Activated CD4-positive, alpha-beta T cell treated with anti-CD3 and anti-CD28 coated beads for 36 hours (primary cell): ENCODE measurements at places on chromosomes 11 and 22. TPM values are rescaled to one million over a fixed set of nuclear protein-coding genes. Genes with fewer than 3 reads are reported as not detected.

- DNase-seq = no peak
Observed at GRCh38 chr22:48197189-48197690, 1434.8 kb downstream of the TBC1D22A start.

GRCh38 chr22:17817079-17817478 lies 42.8 kb upstream of the BID start:
- DNase-seq = no peak

- DNase-seq = no peak
Observed at GRCh38 chr11:130190371-130190881, 30.8 kb downstream of the ST14 start.

GRCh38 chr11:15222777-15223176 lies 108.1 kb downstream of the INSC start:
- no peak for DNase-seq

DNA sequence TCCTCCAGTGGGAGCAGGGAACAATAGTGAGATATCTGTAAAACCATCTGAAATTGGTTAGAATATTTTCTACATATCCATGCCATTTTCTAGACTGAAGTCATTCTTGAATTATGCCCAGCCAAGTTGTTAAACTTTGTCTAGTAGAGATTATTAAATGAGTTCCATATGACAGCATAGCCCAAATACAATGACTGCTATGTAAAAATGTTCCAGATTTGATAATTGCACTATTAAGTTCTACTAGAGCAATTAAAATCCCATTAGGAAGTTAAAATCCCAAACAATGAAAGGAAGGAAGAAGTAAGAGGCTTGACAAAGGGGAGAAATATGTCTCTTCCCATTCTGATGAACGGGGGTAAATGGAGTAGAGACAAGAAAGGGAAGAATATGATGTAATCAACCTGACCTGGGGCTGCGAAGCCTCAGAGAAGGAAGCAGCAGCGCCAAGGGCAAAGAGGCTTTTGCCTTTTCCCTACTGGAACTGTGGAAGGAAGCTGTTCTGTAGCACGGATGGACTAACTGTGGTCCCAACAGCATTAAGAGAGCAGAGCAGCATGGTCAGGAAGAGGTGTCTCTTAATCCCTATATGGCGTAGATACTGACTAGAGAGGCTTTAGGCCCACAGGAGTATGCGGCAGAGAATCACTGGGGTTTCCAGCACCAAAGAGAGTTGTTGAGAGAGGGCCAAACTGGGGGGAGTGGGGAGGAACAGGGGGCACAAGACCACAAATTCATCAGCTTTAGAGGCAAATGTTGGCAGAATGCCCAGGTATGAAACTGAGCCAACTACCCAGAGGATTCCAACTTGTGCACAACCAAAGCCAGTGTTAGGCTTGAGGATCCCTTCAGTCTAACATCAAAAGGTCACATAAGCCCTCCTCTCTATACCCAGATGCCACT lies 26.7 kb downstream of the RRP8 start:
- DNase-seq = no peak

DNA sequence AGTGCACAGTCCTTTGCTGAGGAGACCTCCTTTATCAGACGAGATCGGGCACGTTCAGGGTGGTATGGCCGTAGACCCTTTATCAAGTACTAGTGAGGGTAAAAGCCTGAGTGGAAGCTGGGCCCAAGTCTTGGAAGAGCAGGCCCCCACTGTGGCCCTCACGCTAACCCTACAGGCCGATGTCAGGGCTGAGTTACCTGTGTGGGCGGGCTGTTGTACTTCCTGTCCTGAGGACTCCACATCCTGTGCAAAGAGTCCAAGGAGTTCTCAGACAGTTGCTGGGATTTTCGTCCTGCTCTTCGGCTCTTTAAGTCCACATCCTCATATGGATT lies 34.9 kb downstream of the RPL27A start:
- DNase-seq = no peak

IL17REL gene
- 0.16 TPM for total RNA-seq

- no peak for DNase-seq
Observed at GRCh38 chr11:44258839-44259420, 51.0 kb downstream of the ALX4 start.

DNA sequence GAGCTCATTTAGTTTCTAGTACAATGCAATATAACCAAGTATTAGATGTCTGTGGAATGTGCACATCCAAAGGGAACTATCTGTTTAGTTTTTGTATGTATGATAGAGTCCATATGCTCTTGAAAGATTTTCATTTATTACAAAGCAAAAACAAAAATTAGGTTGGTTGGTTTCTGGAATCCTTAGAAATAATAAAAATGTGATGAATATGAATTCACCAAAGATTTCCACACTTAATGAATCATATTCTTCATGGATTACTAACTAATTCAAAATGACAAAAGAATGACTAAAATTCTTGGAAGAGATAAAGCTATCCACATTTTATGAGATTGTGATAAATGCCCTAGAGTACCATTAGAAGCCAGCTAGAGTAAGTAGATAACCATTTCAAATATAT lies 261.1 kb downstream of the SBF2 start:
- DNase-seq = no peak

DNA sequence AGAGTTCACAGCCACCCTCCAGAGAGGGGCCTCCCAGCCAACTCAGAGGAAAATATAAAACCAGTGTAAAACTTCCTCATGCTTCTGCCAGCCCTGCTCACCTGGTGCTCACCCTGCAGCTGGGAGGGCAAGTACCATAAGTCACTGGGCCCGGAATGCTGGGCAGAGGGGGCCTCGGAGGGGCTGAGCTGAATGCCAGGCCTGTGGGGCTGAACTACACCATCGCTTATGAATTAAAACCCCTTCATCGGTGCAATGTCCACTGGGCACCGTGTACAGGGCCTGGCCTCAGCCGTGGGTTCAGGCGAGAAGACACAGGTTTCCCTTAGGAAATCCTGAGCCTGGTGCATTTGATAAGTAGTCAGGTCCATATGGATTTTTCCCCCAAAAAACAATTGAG lies 828.6 kb downstream of the TBC1D22A start:
- no peak for DNase-seq

RBMXL2 gene
- total RNA-seq = not detected

DNA sequence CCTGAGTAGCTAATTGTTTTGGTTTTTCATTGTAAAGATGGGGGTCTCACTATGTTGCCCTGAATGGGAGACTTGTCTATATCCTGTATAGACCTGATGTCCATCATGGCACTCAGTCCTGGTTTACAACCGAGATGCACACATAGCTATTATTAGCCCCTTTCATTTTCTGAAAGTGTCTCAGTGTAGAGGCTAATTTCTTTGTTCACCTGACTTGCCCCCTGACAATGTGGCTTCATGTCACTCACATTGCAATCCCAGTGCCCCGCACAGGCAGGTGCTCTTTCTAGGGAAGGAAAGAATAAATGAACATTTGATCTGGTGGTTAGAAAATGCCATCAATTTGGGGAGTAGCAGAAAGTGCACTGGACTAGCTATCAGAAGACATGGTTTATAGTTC lies 13.1 kb upstream of the KDM2A start:
- DNase-seq = no peak

HOATZ gene
- not detected for total RNA-seq

GRCh38 chr11:119791047-119791446 lies 62.0 kb upstream of the NECTIN1 start:
- no peak for DNase-seq

GRCh38 chr22:25351631-25352293 lies 132.3 kb downstream of the CRYBB2 start:
- DNase-seq = no peak

DNA sequence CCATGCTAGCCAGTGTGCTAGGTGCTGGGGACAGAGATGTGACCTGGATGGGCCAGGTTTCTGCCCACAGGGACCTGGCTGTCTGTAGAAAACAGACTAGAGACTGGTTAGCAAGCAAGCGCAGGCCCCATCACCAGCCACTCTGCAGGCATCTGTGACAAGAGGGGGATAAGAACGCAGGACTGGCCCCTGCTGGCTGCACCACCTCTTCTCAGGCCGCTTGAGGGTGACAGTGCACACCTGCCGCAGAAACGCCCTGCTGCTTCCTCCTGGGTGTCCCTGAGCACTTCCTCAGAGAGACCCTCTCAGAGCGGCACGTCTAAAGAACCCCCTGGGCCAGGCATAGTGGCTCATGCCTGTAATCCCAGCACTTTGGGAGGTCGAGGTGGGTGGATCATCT lies 5.9 kb upstream of the PICK1 start:
- no peak for DNase-seq

CYB5R2 gene
- total RNA-seq = 6.6 TPM

GAS2L1 gene
- 0.98 TPM for total RNA-seq

DNA sequence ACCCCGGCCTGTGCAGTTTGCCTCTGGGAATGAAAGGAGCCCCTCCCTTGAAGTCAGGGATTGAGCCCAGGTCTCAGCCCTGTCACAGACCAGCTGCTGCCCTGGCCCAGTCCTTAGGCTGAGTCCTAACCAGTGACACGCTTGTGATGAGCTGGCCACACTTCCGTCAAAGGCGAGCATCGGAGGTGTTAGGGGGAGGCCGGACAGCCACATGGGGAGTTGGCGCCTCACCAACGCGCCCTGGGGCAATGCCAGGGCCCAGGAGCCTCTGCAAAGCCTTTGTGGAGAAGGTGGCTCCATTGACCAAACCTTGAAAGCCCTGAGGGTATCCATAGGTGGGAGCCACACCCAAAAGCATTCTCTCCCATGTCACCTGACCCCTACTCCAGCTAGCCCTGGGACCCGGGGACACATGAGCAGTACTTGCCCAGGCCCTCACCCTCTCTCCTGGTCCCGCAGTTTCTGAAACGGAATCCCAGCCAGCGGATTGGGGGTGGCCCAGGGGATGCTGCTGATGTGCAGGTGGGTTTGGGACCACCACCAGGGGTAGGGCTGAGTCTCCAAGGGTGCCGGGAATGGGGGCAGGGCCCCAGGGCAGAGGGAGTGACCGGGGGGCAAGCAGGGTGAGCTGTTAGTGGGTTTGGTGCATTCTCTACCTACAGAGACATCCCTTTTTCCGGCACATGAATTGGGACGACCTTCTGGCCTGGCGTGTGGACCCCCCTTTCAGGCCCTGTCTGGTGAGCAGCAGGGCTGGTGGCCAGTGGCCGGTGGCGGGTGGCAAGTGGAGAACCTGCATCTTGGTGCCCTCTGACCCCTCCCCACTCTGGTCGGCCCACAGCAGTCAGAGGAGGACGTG lies 3.7 kb downstream of the PTPRCAP start:
- DNase-seq = peak; percentile 46

- DNase-seq = no peak
Observed at GRCh38 chr22:23911318-23911980, 17.3 kb downstream of the MIF start.

CCDC157 gene
- total RNA-seq = 2.4 TPM

GRCh38 chr22:17637490-17638181 lies 921 bp upstream of the BCL2L13 start:
- no peak for DNase-seq

UBQLNL gene
- total RNA-seq = 0.14 TPM

DNA sequence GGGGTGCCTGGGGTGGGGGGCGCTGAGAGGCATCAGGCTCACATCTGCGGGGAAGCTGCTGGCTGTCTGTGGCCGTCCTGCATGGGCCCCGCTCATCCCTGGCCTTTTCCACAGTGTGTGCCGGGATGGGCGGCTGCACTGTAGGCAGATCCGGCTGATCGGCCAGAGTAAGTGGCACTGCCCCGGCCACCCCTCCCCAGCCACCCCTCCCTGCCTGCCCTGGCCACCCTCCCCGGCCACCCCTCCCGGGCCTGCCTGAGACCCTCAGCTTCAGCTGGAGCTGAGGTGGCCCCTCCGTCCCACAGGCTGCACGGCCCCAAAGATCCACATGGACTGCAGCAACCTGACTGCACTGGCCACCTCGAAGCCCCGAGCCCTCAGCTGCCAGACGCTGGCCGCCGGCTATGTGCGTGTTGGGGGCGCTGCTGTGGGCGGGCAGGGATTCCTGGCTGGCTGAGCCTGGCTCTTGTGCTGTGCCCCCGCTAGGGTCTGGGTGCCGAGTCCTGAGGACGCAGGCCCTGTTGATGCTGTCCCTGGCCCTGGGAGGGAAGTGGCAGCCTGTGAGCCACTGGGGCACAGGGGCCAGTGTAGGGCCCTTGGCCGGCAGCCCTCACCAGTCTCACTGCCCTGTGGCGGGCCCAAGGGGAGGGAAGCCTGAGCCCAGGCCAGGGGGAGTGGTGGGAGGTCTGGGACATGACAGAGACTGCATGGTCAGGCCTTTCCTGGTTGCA lies 10.9 kb downstream of the MUC2 start:
- DNase-seq = no peak

DNA sequence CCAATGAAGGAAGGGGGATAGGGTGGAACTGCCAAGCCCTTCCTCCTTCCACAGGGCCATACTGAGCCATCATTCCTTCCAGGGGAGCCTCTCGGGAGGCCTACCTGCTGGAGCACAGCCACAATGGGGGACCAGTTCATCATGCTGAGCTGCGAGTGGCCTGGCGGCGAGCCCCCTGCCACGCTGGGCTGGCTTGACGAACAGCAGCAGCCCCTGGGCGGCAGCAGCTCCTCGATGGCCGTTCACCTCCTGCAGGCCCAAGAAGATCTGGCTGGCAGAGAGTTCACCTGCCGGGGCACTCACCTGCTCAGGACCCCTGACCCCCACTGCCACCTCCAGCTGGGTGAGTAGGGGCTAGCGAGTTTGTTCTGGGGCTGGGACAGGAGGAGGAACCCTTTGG lies 5.9 kb downstream of the VSIG10L2 start:
- DNase-seq = no peak

DNA sequence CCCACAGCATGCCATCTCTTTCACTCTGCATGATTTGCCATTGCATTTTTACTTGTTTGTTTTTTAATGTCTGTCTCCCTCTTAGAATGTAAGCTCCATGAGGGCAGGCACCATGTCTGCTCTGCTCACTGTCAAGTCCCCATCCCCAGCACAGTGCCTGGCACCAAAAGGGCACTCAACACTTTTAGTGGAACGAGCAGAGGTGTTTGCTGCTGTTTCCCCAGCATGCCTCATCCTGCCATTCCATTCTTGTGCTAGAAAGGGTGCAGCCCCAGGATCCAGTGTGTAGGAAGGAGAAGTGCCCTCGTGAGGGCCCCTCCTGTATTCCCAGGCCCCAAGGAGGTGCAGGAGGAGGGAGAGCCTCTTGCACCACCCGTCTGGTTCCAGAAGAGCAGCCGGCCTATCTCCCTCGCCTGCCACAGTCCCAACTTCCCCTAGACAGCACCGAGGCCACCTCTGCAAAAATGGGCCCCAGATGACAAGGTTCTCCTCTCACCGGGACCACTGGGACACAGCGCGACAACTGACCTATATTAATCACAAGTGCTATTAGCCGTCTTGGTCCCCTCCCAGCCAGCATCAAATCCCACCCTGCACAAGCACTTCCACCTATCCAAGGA lies 33.3 kb upstream of the CACNG2 start:
- no peak for DNase-seq

HEPHL1 gene
- not detected for total RNA-seq

PIWIL4 gene
- total RNA-seq = 0.48 TPM

NOX4 gene
- not detected for total RNA-seq

DNA sequence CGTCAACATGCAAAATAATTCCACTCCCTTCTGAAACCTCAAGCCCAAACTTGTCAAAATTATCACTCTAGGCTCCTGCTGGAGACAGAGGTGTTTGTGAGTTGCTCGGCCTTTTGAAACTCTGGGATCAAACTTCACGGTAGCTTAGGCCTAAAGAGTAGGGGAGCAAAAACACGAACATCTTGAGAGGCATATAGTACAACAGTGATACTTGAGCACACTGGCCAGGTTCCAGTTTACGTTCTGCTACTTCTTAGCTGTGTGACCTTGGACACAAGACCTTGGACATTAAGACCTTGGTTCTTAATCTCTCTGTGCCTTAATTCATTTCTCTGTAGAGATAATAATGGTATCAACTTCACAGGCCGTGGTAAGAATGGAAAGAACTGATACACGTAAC lies 123.5 kb upstream of the LMO1 start:
- DNase-seq = no peak

GRCh38 chr22:41482319-41482935 lies 13.5 kb downstream of the ACO2 start:
- DNase-seq = no peak

SCGB1C1 gene
- total RNA-seq = not detected

SPI1 gene
- total RNA-seq = 0.11 TPM
